ENCODE measurements at places on chromosomes 3 and 15.

GRCh38 chr15:67823314-67824196 lies 1.8 kb upstream of the SKOR1 start:
- DNase-seq: no peak

DNA sequence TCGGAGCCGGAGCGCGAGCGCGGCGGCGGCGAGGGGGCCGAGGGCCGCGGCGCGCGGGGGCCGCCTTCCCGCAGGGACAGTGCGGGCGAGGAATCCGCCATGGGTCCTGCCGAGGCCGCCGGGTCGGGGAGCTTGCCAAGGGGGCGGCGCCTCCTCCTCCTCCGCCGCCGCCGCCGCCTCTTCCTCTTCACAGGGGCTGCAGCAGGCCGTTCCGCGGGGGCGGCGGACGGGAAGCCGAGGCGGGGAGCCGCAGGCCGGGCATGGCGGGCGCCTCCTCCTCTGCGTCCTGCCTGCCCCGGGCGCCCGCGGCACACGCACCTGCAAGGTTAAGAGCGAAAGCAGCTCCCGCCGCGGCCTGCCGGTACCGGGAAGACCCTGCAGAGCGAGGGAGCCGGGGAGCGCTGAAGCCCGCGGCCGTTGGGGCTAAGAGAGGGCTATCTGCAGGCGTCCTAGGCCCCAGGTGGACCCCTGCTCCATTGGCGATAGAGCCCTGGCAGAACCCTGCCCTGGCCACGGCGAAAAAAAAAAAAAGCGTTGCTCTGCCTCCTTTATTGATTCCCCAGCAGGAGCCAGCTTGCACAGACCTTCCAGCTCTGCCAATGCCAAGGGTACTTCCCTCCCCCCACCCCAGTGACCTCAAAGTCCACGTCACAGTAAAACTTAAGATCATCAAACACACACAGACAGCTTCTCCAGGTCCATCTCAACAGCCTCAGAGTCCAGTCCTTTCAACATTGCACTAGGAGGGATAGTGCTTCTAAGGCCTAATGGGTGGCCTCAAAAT lies at the start of gene LYSMD2:
Gene LYSMD2 (minus strand): TSS at position 134 of the 784 bp plus-strand sequence. CDS start 33 bp downstream, at position 101.
- peak; percentile 46 for DNase-seq

- peak; percentile 47 for DNase-seq
Measured at GRCh38 chr15:68295014-68295805, 17.7 kb downstream of the FEM1B start.

DNA sequence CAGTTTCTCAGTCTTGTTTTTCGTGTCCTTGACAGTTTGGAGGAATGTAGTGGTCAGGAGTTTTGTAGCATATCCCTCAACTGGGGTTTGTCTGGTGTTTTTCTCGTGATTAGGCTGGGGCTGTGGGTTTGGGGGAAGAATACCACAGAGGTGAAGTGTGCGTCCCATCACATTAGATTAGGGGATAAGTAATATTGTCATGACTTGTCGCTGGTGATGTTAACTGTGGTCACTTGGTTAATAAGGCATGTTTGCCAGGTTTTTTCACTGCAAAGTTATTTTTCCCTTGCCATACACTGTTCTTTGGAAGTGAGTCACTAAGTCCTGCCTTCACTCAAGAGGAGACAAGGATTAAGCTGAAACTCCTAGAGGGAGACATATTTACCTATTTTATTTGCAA lies 39.1 kb downstream of the PAK2 start:
- peak; percentile 81 for DNase-seq

- peak; percentile 79 for DNase-seq
Measured at GRCh38 chr15:52735231-52736089, 54.7 kb downstream of the ONECUT1 start.

GRCh38 chr3:53044371-53044710 lies 1.5 kb downstream of the SFMBT1 start:
- DNase-seq: no peak

- DNase-seq: no peak
Measured at GRCh38 chr15:60530168-60530567, 51.2 kb upstream of the ICE2 start.

GRCh38 chr3:177692304-177692975 lies 495.2 kb upstream of the TBL1XR1 start:
- no peak for DNase-seq

- DNase-seq: peak; percentile 21
Measured at GRCh38 chr15:73127302-73127936, 75.2 kb downstream of the NEO1 start.

- no peak for DNase-seq
Measured at GRCh38 chr3:15294929-15295328, 37.5 kb downstream of the SH3BP5 start.

DNA sequence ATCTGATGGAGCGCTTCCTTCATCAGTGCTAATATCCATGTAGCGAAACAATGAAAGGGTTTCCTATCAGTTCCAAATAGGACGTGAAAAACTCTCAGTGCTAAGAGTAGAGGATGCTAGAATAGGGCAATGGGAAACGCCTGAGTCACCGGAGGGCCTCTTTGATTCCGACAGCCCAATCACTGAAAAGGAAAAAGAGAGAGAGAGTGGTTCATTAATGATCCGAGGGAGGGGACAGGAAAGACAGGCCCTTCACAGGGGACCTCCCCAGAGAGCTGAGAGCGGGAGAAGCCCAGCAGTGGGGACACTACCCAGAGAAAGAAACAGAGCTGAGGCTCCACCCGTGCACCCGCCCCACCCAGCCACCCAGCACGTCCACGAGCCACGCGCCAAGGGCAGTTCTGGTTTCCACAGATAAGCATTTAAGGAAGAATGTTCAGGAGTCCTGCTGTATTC lies 76.9 kb downstream of the RPN1 start:
- DNase-seq: no peak

DNA sequence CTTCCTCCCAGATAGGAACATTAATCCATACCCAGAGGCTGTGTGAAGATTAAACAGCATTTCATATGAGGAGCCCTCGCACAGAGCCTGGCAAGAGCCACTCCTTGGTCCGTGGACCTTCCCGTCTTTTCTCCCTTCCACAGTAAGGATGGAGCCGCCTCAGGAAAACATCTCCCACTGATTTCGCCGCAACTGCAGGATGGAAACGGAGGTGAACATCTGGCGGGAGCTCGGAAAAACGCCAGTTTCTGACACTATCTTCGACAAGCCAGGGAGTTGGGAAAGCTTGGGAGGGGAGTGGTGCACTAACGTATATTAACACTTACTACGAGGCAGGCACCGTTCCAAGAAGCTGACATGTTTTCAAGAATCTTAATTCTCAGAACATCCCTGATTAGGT lies 157.9 kb downstream of the XXYLT1 start:
- peak; percentile 73 for DNase-seq

- no peak for DNase-seq
Measured at GRCh38 chr3:44409640-44410410, 67.6 kb downstream of the ZNF445 start.

- peak; percentile 82 for DNase-seq
Measured at GRCh38 chr3:48739955-48740823, 23.2 kb upstream of the IP6K2 start.

GRCh38 chr15:92392462-92392861 lies 1.2 kb upstream of the ST8SIA2 start:
- DNase-seq: no peak

DNA sequence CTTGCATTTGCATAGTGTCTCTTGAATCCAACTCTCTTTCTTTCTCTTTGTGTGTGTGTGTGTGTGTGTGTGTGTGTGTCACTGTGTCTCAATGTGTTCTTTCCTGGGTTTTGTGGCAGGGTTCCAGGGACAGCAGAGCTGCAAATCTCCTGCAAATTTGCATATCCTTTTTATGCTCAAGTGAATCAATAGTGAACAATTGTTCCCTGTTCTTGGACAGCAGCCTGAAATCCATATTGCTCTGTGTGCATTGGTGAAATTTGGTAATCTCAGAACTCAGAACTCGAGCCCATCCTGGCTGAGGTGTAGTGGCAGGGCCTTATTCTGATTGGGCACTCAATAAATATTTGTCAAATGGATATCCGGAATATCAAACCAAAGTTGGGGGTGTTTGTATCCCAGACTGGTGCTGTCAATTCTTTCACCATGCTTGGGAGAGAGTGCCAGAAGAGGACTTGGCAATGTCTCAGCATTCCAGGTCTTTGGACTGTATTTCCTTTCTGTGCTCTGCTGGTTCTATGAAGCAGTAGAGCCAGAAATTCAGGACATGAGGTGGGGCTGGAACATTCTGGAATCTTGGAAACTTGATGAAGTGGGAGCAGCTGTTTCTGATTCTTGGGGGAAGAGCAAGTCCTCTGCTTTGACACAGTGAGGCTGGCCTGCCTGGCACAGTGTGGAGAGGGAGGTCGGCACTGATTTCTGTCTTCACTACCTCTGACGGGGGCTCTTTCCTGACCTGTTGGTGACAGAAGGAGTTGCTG lies 380.6 kb upstream of the C2CD4B start:
- no peak for DNase-seq

DNA sequence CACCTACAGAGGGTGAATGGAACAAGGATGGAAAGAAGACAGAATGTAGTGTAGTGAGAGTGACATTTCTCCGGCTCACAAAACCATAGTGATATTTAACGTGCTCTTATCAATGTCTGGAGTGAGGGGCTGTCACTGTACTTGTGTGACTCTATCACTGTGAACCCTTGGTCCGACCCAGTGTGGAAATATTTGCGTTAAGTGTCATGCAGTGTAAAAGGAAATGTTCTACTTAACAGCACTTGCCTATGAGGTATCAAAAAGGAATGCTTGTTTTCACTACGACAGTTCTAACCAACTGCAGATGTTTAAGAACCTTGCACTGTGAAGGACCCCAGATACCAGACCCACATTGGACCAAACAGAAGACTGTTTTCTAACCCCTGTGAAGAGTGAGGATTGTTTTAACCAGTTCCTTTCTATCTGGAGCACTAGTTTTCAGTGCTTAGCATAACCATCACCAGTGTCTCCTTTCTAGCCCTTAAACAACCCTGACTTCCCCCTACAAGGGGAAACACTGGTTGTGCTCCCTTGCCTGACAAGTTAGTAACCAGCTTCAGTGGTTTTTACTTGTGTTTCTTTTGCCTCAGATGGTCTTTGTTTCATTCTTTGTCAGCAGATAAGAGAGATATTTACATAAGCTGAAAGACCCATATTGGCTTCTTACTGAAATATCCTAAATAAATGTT lies 144.7 kb upstream of the ABHD17C start:
- peak; percentile 93 for DNase-seq

- DNase-seq: peak; percentile 69
Measured at GRCh38 chr3:32177702-32178198, 60.7 kb upstream of the CMTM8 start.

DNA sequence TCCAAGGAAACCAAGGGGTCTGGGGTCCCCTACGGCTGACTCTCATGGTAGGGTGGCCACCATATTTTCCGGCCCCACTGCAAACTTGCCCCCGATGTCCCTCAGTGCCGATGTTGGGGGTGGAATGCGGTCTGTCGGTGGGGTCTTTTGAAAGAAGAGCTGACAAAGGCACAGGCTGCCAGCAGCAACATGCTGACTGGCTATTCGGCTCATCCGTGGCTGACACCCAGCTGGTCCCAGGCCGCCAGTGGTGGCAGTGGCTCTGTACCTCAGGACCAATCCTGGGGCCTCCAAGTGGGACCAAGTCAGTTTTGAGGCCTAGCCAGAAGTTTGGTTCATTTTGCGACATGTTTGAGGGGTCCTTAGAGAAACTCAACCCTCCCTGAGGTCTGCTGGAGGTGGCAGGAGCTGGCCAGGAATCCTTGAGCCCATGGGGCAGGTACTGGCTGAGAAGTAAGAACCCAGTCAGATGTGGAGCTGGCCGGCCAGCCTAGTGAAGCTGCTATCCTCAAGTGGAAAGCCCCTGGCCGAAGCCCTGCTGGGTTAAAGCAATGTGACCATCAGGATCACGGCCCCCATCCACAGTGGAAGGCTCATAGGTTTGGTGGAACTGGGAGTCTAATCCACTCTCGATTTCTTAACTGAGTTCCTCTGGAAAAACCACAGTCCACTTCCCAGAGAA lies 17.8 kb downstream of the BMF start:
- DNase-seq: no peak

- no peak for DNase-seq
Measured at GRCh38 chr15:67790610-67791319, 34.5 kb upstream of the SKOR1 start.

- DNase-seq: no peak
Measured at GRCh38 chr15:29778382-29778781, 43.9 kb downstream of the TJP1 start.

GRCh38 chr15:76147906-76148570 lies 88.3 kb downstream of the TMEM266 start:
- DNase-seq: peak; percentile 45

DNA sequence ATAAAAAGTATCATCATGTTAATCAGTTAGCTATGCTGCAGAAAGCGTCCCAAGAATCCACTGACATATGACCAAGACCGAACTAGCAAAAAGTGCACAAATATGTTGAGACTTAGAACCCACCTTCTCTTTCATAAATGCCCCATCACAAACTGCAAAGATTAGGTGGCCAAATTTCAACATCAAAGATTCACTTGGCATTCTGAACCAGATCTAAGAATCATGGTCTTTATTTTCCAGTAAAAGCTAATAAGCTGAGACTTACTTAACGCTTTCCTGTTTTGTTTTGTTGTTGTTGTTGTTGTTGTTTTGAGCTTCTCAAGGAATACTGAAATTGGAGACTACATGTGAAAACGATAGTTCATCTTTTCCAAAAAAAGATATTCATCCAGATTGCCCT lies 62.4 kb downstream of the ZBTB20 start:
- no peak for DNase-seq

- DNase-seq: no peak
Measured at GRCh38 chr3:194654443-194654842, 17.5 kb downstream of the LSG1 start.

DNA sequence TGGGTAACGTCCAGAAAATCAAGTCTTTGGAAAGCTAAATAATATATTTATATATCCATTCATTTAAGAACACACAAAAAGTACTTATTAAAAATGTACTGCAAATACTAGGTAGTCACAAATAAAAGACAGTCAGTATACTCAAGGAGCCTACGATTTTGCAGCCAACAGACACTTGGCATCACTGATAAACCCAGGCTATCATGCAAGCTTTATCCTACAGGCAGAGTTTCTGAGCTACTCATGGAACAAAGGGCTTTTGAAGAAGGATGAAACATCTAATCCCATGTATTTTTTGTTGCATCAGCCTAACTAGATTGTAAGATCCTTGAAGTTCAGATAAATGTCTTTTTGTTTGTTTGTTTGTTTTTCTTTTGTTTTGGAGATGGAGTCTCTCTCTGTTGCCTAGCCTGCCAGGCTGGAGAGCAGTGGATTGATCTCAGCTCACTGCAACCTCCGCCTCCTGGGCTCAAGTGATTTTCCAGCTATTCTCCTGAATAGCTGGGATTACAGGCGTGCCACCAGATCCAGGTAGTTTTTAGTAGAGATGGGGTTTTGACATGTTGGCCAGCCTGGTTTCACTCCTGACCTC lies 319.4 kb upstream of the MDFIC2 start:
- no peak for DNase-seq

GRCh38 chr3:138011722-138012121 lies 1.8 kb downstream of the CLDN18 start:
- DNase-seq: no peak

- no peak for DNase-seq
Measured at GRCh38 chr3:38713121-38713520, 63.6 kb upstream of the SCN5A start.

Measured in fibroblast of villous mesenchyme (primary cell).